ENCODE measurements at places on chromosomes 16 and 17.

GRCh38 chr17:36641877-36642845 is 40.8 kb downstream of the MRM1 start:
- no peak for DNase-seq

- DNase-seq: no peak
Observed at GRCh38 chr17:16818340-16818739, 128.3 kb downstream of the CCDC144A start.

- DNase-seq: peak; percentile 74
Observed at GRCh38 chr17:77454242-77455095, 313.7 kb downstream of the SEC14L1 start.

DNA sequence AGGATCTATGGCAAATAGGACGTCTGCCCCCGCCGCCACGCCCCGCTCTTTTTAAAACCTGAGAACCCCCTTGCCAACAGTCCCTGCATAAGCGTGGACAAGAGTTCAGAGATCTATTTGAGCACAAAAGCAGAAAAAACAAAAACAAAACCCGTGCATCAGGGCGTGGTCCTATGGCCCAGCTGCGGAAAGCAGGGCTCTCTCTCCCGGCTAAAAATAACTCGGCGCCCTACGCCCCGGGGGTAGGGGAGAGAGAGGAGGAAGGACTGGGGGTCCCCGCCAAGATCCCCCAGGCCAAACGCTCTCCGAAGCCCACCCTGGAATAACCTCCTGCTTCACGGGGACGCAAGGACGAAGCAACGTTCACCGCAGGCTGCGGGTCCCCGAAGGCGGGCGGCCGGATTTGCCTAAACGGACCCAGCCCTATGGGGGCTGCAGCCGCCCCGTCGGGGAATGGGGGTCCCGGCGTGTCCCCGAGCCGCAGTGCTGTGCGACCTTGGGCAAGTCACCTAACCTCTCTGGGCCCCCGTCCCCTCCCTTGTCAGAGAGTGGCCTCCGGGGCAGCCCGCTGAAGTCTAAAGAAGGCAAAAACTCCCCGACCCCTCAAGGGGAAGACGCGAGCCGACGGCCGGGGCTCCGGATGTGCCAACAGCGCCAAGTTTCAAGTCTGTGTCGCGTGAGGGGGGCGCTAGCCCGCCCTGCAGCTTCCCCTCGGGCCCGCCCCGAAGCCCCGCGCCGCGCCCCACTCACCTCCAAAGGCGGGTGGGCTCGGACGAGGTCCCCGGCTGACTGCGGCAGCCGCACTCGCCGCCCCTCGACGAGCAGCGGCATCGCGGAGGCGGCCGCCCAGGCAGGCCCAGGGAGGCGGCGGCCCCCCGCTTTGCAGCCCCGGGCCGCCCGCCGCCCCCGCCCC is 477 bp downstream of the NTAN1 start:
- DNase-seq: peak; percentile 76

DNA sequence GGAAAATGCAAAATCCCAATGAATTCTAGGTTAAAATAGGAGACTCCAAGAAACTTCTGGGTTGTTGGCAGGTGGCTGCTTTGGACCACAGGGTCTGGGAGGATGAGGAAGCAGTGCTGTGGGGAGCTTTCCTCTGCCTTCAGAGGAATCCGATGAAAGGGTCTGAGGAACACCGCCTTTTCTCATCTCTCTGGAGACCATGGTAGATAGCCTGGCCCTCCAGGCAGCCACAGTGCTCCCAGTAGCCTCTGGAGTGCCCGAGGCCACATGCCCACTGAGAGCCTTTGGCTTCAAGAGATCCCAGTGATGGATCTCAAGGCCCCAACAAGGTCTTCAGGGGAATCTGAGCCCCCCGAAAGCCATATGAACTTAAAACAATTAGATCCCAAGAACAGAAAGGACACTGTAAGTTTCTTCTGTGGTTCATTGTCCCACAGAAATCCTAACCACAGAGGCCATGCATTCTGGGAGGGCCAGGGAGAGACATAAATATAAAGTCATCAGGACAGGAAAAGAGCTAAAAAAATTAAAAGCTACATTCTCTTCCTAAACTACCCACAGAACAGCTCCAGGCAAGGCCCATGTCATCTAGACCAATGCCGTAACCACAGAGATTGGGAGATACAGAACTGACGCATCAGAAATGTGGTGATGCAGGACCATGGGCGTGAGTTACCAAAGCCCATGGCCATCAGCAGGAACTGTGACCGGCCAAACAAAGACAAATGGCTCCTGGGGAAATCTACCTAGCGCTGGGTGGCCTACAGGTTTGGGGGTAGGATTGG is 24.3 kb downstream of the TK2 start:
- DNase-seq: peak; percentile 54

DNA sequence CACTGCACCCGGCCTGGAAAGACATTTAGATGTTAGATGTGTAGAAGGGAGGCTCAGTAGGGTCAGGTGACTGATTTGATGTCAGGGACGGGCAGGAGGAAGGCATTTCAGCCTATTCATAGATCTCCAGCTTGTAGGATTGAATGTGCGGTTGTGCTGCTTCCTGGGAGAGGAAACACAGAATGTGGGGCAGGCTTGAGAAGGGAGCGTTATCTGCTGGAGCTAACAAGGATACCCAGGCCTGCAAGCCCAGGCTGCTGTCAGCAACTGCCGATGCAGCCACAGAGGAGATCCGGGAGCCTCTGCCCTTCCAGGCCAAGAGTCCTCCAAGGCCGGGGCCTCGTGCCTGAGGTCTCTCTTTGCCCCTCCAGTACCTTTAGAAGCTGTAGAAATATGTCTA is 205.6 kb downstream of the SPECC1 start:
- no peak for DNase-seq

- DNase-seq: no peak
Observed at GRCh38 chr17:29885031-29885640, 44.9 kb downstream of the SSH2 start.

DNA sequence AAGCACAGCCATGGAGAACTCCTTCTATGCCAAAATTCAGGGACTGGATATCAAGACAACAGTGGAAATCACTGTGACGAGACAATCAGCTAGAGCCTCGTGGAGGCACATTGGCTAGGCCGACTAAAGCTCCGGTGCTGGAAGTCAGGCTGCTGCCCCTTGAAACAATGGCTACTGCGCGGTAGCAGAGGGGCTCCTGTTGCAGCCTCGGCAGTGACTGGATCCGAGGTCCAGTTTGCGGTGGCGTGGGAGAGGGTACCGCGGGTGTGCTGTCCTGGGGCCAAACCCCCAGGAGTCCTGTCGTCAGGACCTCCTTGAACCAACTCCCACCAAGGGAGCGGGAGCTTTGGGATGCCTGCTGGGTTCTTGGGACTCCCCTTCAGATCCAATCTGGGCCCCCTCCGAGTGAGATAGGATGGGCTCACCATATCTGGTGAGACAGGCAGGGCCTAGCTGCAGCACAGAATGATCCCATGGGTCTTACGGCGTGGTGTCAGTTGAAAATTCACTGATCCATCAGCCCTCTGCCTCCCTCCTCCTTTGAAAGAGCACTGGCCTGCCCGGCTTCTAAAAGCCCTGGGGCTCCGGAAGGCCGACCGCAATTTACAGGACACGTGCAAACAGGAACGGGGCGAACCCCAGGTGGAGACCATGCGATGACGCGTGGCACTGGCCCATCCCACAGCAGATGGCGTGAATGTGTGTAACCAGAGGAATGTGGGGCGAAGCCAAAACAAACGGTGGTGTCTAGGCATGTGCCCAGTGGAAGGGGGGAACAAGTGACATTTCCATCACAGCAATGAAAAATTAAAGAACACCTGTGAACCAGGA is 15.8 kb upstream of the KCNJ18 start:
- DNase-seq: no peak

DNA sequence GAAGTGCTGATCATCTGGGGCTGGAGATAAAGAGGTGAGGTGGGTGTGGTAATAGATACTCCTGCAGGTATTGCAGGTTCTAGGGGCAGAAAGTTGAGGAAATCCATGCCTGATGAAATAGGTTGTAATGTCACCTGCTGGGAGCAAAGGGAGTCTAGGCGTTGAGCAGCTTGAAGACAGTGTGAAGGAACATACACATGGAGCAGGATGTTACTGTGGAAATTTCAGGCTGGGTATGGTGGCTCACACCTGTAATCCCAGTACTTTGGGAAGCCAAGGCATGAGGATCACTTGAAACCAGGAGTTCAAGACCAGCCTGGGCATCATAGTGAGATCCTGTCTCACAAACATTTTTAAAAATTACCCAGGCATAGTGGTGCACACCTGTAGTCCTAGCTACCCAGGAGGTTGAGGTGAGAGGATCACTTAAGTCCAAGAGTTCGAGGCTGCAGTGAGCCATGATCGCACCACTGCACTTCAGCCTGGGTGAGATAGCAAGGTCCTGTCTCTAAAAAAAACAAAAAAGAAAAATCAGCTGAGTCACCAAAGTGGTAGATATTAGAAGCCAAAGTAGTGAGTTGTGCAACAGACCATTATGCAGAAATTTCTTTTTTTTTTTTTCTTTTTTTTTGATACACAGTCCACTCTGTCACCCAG is 9.1 kb upstream of the CRYBA1 start:
- DNase-seq: no peak

DNA sequence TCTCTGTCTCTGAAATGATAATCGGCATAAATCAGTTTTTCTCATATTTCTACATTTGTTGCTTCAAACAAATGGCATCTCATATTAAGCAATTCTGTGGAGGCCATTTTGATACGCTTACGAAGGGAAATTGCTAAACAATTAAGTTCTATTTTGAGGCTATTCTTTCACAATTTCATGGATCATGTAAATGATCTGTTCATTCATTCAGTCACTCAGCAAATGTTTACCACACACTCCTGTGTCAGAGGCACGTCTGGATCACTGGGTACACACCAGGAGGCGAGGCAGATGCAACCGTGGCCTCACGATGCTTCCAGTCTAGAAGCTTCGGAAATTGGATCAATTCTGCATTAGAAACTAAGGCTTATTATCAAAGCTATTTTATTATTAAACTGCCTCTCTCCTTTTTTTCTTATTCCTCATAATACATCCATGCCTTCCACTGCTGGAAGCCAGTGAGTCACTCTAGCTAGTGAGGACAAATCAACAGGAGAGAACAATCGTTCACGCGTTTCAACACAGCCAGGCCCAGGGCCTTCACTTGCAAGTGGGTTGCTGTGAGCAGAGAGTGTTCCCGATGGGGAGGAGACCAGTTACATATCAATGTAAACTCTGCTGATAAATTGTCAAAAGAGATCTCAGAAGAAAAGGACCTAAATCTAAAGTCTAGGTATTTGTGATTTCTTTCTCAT is 11.3 kb upstream of the SLC39A11 start:
- no peak for DNase-seq

DNA sequence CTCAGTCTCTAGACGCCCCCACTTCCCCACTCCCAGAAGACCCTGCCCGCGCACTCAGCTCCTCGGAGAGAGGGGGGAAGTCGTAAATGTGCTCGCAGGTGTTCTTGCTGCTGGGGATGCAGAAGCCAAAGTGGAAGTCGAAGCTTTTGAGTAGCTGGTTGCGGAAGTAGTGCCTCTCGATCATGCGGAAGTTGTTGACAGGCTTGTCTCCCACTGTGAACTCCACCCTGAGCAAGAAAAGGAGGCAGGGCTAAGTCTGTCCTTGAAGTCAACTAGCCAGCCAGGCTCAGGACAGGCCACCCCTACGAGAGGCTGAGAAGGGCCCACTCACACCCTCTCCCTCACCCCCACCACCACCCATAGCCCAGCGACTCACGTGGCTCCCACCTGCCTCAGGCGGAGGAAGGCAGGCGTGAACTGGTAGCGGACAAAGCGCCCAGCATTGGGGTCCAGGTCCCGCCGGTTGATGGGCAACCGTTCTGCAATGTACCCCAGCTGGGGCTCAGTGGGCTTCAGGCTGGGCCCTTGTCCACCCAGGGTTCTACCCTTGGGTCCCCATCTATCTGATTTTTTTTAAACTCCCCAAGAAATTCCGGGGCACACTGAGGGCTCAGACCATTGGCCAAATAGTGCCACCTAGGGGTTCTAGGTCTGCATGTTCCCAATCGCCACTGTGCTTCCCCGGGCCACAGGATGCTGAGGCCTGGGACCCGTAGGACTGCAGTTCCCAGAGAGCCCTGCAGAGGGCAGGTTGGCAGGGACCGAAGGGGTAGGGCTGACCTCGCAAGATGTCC is 4.6 kb downstream of the UNC119 start:
- DNase-seq: peak; percentile 33

- no peak for DNase-seq
Observed at GRCh38 chr17:66627985-66628384, 206.9 kb upstream of the CACNG5 start.

Measured in NCI-H526 (cell line).